Endothelial cell of umbilical vein (primary cell): ENCODE measurements at places on chromosomes 7 and 10. TPM values are rescaled to one million over a fixed set of nuclear protein-coding genes. Genes with fewer than 3 reads are reported as not detected.
A peak's percentile ranks its signal among the peaks of the same experiment; 100 is the strongest.

GRCh38 chr7:132160611-132161532 lies 415.4 kb downstream of the PLXNA4 start:
- peak; percentile 21 for DNase-seq

DNA sequence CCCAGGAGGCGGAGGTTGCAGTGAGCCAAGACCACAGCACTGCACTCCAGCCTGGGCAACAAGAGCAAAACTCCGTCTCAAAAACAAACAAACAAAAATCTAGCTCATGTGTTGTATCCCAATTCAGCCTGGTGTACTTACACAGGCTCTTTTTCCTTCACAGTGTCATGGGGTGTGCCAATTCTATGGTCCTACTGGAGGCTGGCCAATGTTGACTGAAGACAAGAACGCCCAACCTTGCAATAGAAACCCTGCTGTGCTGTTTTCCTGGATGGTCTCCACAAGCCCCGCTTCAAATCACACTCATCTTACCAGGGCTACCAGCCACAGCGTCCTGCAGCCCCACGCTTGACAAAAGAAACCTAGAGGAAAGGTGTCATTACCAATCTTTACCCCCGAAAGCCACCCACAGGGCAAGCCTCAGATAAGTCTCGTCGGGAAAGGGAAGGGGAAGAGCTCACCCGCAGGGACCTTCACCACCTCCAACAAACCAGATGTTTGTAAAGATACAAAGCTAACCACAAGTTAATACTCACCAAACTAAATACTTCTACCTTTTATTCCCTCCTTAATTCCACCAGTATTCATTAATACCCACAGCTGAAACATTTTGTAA lies 64.8 kb downstream of the TNS3 start:
- DNase-seq = no peak

- peak; percentile 72 for DNase-seq
Observed at GRCh38 chr7:27116031-27116961, 13.8 kb upstream of the HOXA2 start.

GRCh38 chr10:86254081-86254480 lies 112.5 kb downstream of the GRID1 start:
- no peak for DNase-seq

STARD3NL gene
- total RNA-seq = 68.9 and 73.6 TPM in 2 replicates
